ENCODE measurements at places on chromosomes 5 and 9. TPM values are rescaled to one million over a fixed set of nuclear protein-coding genes. Genes with fewer than 3 reads are reported as not detected.

GRCh38 chr9:90012949-90013348 is 408.1 kb downstream of the GADD45G start:
- no peak for DNase-seq
- H3K4me3 ChIP-seq = no peak overlapping the region
- H3K4me1 ChIP-seq = peaks cover 19% of the 10 kb centered on the region
- no peaks in the 10 kb centered on the region for H3K36me3 ChIP-seq

- no peak overlapping the region for H3K4me3 ChIP-seq
- peaks cover 15% of the 10 kb centered on the region for H3K27me3 ChIP-seq
- no peaks in the 10 kb centered on the region for H3K36me3 ChIP-seq
- DNase-seq = no peak
- no peak overlapping the region for H3K27ac ChIP-seq
Measured at GRCh38 chr9:93206576-93207155, 22.7 kb downstream of the WNK2 start.

DNA sequence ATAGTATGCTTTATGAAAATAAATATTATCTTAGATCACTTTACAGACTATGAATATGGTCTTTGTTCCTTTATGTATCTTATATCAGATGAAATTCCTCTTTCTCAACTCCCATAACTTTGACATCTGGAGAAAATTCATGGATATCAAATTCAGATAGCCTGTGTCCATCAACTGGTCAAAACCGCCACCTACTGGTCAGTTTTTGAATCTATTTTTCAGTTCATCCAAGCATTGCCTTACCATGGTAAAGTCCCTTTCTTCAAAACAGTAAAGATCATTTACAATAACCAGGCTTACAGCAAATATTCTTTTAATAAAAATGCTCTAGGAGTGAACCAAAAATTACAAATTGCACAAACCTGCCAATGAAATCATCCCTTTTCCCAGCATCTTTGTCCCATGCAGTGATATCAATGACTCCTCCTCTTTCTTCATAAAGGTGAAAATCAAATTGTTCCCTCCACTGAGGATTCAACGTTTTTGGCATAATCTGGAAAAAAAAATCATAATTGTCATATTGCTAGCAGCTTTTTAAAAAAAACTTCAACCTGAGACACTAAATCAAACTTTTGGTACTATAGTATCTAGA is 290.5 kb downstream of the SLF1 start:
- no peak overlapping the region for H3K4me3 ChIP-seq
- H3K36me3 ChIP-seq = no peaks in the 10 kb centered on the region
- H3K27me3 ChIP-seq = no peaks in the 10 kb centered on the region
- peak; percentile 59 for DNase-seq
- no peaks in the 10 kb centered on the region for H3K4me1 ChIP-seq

GRCh38 chr5:125269926-125270325 is 523.5 kb upstream of the ZNF608 start:
- H3K4me1 ChIP-seq = peaks cover 6% of the 10 kb centered on the region
- H3K36me3 ChIP-seq = no peaks in the 10 kb centered on the region

DNA sequence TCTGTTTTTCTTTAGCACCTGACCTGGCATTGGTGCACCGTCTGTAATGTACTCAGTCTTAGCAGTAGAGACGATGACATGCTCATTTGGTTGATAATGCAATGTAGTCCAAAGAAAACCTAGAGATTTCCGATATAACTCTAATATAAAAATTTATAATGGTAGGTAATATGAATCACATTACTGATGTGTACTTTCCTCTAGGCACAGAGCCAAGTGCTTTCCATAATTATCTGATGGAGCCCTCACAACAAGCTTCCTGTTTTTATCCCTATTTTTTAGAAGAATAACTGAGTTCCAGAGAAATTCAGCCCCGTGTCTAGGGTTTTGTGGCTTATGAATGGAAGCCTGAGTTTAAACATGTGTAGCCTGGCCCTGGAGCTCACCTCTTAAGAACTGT is 53.7 kb downstream of the KDM4C start:
- no peak overlapping the region for H3K4me3 ChIP-seq
- H3K36me3 ChIP-seq = peaks cover 11% of the 10 kb centered on the region
- no peaks in the 10 kb centered on the region for H3K4me1 ChIP-seq
- H3K27ac ChIP-seq = no peak overlapping the region
- DNase-seq = no peak

DNA sequence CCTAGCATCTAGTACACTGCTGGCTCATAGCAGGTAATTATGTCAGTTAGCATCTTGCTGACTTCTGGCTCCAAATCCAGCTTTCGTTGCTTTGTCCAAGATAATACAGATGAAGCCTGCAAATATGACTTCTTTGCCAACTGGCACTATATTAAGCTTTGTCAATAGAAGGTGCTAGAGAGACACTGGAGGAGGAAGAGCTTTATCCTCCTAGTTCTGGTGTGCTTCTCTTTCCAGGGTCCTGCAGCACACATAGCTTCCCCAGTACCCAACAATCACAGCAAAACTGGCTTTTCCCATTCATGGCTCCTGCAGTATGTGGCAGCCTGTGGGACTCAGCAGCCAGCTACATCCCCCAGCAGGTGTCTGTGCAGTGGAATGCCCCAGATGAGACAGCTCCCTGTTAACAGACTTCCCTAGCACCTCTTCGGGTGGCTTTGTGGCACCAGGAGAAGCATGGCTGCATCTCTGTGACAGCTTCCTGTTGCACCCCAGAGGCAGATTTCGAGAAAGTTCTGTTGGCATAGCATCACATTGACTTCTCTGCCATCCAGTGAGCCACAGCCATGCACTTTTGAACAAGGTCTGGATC is 147.8 kb downstream of the OXCT1 start:
- no peaks in the 10 kb centered on the region for H3K27me3 ChIP-seq
- peaks cover 5% of the 10 kb centered on the region for H3K36me3 ChIP-seq
- H3K4me1 ChIP-seq = no peaks in the 10 kb centered on the region
- no peak overlapping the region for H3K4me3 ChIP-seq

GRCh38 chr9:88734527-88734926 is 199.5 kb downstream of the NXNL2 start:
- H3K27me3 ChIP-seq = no peaks in the 10 kb centered on the region
- H3K4me3 ChIP-seq = no peak overlapping the region
- no peak overlapping the region for H3K27ac ChIP-seq
- peaks cover 26% of the 10 kb centered on the region for H3K4me1 ChIP-seq

- no peaks in the 10 kb centered on the region for H3K27me3 ChIP-seq
- H3K27ac ChIP-seq = no peak overlapping the region
- no peak overlapping the region for H3K4me3 ChIP-seq
Measured at GRCh38 chr5:155773680-155774079, 553.3 kb upstream of the SGCD start.

GRCh38 chr9:98899408-98900056 is 44.2 kb upstream of the COL15A1 start:
- H3K4me3 ChIP-seq = no peak overlapping the region
- peaks cover 21% of the 10 kb centered on the region for H3K27me3 ChIP-seq
- H3K4me1 ChIP-seq = peaks cover 5% of the 10 kb centered on the region
- no peaks in the 10 kb centered on the region for H3K36me3 ChIP-seq
- no peak overlapping the region for H3K27ac ChIP-seq

GRCh38 chr5:96565582-96566265 is 96.5 kb upstream of the CAST start:
- H3K36me3 ChIP-seq = no peaks in the 10 kb centered on the region
- peaks cover 25% of the 10 kb centered on the region for H3K4me1 ChIP-seq
- H3K4me3 ChIP-seq = no peak overlapping the region
- H3K27ac ChIP-seq = peak overlapping the region; percentile 27
- no peaks in the 10 kb centered on the region for H3K27me3 ChIP-seq

- no peak overlapping the region for H3K4me3 ChIP-seq
- peaks cover 5% of the 10 kb centered on the region for H3K36me3 ChIP-seq
- peak; percentile 26 for DNase-seq
- H3K4me1 ChIP-seq = peaks cover 18% of the 10 kb centered on the region
Measured at GRCh38 chr9:88998911-88999310, 7.6 kb downstream of the S1PR3 start.

GRCh38 chr5:6900247-6901227 is 187.3 kb downstream of the TENT4A start:
- H3K27ac ChIP-seq = no peak overlapping the region
- H3K4me3 ChIP-seq = no peak overlapping the region
- no peak for DNase-seq
- no peaks in the 10 kb centered on the region for H3K36me3 ChIP-seq

- H3K27me3 ChIP-seq = no peaks in the 10 kb centered on the region
- DNase-seq = no peak
- H3K27ac ChIP-seq = no peak overlapping the region
- no peaks in the 10 kb centered on the region for H3K4me1 ChIP-seq
- no peak overlapping the region for H3K4me3 ChIP-seq
- no peaks in the 10 kb centered on the region for H3K36me3 ChIP-seq
Measured at GRCh38 chr5:77948476-77948875, 172.3 kb upstream of the TBCA start.

GRCh38 chr5:89069591-89069990 is 186.6 kb upstream of the MEF2C start:
- DNase-seq = no peak
- H3K36me3 ChIP-seq = no peaks in the 10 kb centered on the region
- peaks cover 27% of the 10 kb centered on the region for H3K27me3 ChIP-seq

DNA sequence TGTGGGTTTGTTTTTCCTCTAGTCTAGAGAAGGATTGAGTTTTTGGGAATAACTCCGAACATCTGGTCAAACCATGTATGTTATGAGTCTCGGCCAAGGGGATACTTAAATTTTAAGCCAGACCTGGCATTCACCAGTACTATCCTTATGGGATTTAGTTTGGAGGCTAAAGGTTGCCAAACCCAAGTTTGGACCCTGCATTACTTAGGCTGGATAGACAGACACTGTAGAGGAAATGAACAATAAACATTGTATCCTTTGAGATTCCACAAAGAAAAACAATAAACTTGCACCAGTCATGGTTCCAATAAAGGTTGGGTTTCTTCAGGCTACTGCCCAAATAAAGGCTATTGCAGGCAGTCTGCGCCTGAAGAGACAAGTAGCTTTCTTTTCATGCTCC is 296.7 kb upstream of the MEF2C start:
- no peak for DNase-seq
- H3K36me3 ChIP-seq = no peaks in the 10 kb centered on the region
- H3K4me1 ChIP-seq = no peaks in the 10 kb centered on the region
- no peak overlapping the region for H3K27ac ChIP-seq

DNA sequence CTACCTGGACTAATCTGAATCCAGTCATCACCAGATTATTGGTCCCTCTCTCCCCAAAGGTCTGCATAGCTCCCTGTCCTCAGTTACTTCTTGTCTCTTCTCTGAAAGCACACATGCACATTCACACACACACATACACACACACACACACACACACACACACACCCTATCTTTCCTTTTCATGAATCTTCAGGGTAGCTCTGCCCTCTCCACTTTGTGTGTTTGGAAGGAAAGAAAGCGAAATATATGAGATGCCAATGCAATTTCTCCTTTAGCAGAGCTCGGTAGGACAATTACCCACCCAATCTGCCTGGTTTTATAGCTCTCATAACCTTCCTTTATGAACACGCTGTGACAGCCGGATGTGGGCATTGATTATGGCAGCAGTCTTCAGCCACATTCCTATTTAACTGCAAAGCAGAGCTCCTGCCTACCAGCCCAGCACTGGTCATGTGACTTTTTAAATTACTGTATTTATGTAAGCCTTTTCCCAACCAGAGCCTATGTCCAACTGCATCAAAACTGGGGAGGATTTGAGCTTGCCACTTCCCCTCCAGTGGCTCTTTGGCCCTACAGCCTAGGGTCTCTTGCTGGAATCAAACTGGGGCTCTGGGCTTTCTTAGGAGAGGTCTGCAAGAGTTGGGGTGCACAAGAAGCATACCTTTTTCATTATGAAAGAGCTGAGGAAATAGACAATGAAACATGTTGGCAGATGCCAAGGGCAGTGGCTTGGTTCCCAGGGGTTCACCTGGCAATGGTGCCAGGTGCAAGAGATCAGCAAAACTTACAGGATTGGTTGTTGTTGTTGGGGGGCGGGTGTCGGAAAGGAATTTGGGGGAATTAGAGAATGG is 20.8 kb upstream of the MATR3 start:
- H3K4me1 ChIP-seq = peaks cover 49% of the 10 kb centered on the region
- H3K36me3 ChIP-seq = peaks cover 44% of the 10 kb centered on the region
- H3K4me3 ChIP-seq = peak overlapping the region; percentile 74
- DNase-seq = peak; percentile 72

DNA sequence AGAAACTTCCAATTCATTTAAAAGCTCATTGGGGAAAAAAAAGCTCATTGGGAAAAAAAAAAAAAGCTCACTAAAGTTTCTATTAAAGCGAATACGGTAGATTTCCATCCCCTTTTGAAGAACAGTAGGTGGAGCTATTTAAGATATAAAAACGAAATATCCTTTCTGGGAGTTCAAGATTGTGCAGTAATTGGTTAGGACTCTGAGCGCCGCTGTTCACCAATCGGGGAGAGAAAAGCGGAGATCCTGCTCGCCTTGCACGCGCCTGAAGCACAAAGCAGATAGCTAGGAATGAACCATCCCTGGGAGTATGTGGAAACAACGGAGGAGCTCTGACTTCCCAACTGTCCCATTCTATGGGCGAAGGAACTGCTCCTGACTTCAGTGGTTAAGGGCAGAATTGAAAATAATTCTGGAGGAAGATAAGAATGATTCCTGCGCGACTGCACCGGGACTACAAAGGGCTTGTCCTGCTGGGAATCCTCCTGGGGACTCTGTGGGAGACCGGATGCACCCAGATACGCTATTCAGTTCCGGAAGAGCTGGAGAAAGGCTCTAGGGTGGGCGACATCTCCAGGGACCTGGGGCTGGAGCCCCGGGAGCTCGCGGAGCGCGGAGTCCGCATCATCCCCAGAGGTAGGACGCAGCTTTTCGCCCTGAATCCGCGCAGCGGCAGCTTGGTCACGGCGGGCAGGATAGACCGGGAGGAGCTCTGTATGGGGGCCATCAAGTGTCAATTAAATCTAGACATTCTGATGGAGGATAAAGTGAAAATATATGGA is at the start of gene PCDHGA12:
Gene PCDHGA12 (plus strand): TSS at position 176 of the 782 bp plus-strand sequence. CDS start 253 bp downstream, at position 429.
- no peaks in the 10 kb centered on the region for H3K36me3 ChIP-seq
- no peak within 1 kb of the TSS for H3K27ac ChIP-seq
- H3K4me3 ChIP-seq = peak within 1 kb of the TSS; percentile 19
- peak; percentile 89 for DNase-seq
- no peaks in the 10 kb centered on the region for H3K27me3 ChIP-seq

GRCh38 chr9:20271096-20271495 is 351.2 kb downstream of the MLLT3 start:
- no peak for DNase-seq
- H3K36me3 ChIP-seq = no peaks in the 10 kb centered on the region
- H3K4me3 ChIP-seq = no peak overlapping the region
- H3K27me3 ChIP-seq = no peaks in the 10 kb centered on the region

DNA sequence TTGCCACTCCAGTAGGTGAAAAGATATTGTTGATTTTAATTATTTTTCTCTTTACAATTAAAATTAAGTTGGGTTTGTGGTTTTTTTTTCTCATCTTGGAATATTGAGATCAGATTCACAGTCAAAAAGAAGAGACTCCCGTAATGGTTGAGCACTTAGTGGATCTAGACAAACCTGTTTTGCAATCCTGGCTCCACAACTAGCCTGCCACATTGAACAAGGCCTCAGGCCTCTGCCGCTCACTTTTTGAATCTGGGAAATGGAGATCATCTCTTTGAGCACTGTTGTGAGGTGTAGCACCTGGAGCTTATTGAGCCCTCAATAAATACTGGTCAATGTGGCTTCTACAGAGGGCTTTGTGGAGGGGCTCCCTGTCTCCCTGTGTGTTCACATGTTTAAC is 37.1 kb upstream of the RARS1 start:
- no peaks in the 10 kb centered on the region for H3K27me3 ChIP-seq
- peak overlapping the region; percentile 52 for H3K27ac ChIP-seq
- H3K36me3 ChIP-seq = peaks cover 65% of the 10 kb centered on the region
- no peak for DNase-seq
- H3K4me3 ChIP-seq = no peak overlapping the region

Gene ACTBL2
- total RNA-seq = 0.10 TPM

Gene ADRA1B
- 0.14 TPM for total RNA-seq

Gene SPINK7
- total RNA-seq = not detected

Gene SUSD1
- 1.6 TPM for total RNA-seq

Gene NIPAL4
- total RNA-seq = 0.96 TPM

Gene GCNT4
- total RNA-seq = 1.8 TPM

Gene SPATA31D4
- not detected for total RNA-seq

Gene PCDHB13
- total RNA-seq = 4.7 TPM
